ENCODE measurements at places on chromosomes 6 and 20.

DNA sequence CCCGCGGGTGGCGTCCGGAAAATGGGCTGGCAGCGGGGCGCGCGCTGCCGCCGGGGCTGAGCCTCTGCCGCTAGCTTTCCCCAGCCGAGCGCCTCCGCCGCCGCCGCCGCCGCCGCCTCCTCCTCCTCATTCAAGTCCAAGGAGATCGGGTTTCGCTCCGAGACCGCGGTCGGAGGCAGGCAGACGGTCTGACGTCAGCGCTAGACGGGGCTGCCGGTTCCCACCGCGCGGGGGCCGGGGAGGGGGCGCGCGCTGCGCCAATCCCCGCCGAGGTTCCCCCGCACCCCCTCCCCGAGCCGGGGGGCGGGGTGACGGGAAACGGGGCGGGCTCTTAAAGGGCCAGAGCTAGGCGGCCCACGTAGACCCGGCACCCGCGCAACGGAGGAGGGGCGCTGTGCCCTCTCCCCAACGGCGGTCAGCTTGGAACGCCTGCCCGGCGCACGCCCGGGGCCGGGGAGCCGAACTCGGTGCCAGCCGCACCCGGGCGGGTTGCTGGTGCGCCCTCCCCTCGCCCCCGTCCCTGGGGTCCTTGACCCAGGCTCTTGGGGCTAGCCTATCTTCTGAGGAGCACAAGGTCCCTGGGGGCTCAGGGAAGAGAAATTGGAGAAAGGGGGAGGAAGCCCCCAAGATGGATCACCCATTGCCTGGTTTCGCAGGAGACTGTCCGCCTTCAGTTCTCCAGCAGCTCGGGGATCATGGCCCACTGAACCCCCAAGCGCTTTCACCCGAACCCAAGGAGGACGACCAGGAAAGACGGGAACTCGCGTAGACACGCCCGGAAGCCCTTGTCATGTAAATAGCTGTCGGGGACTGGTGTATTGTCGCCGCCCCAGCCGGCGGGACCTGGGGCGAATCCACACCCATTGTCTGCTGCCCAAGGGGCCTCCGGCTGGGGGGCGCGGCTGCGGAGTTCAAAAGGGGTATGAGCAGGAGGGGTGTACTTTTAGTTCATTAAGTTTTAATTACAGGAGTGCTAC, at the start of gene PMEPA1:
TSS of gene PMEPA1 (minus strand) at position 193 of the 977 bp plus-strand sequence. CDS start 433 bp downstream, outside the sequence.
- no peak for DNase-seq

DNA sequence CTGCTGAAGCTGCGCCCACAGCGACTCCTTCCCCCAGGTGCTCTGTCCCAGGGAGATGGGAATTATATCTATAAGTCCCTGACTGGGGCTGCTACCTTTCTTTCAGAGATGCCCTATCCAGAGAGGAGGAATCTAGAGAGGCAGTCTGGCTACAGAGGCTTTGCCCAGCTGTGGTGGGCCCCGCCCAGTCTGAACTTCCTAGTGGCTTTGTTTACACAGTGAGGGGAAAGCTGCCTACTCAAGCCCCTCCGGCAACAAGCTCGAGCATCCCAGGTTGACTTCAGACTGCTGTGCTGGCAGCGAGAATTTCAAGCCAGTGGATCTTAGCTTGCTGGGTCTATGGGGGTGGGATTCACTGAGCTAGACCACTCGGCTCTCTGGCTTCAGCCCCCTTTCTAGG, 152.5 kb upstream of the MAP3K7 start:
- DNase-seq, result no peak

DNA sequence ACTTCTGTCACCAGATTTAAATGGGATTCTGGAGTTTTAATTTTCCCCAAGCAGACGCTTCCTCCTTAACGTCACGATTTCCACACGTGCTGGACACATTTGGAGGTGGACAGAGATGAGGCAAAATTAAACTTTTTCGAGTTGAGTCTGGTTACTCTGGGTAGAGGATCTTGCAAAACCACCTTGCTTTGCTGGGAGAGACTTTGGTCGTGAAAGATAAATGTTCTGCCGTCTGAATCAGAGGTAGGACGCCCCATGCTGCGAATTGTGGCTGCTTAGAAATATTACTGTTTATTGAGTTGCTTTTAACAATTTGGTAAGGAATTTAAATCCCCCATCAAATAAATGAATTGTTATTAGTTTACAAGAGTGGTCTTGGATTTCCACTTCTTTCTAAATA, 46.8 kb downstream of the CTCFL start:
- DNase-seq, result no peak

DNA sequence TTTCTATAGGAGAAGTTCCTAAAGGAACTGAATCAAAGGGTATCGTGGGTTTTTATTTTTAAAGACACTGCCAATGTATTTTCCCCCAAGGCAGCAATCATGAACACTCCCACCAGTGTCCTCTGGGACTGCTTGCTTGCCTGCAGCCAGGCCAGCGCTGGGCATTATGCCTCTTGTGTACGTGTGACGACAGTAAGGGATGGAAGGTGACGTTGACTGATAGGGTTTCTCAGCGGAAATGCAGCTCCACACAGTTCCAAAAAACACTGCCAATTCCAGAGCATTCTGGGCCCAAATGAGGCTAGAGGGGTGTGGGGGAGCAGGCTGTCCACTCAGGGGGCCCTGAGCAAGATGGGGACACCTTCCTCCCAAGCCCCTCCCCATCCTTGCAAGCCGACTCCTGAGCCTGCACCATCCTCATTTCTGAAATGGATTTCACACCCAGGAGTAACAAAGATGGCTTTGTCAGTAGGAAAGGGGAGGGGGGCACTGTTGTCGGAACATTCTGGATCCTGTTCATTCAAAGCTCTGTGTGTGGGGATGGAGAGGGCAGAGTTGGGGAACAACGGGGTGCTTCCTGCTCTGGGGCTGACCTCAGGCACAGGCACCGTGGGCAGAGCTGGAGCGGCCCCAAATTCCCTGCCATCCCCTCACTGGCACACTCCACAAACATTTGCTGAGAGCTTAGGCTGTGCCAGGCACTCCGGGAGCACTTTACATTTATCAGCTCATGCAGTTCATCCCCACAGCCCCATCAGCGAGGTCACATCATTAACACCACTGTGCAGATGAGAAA, 20.0 kb downstream of the PREX1 start:
- no peak for DNase-seq
